Right lung (tissue), 10 donors: ENCODE measurements at places on chromosomes 12 and 14. TPM values are rescaled to one million over a fixed set of nuclear protein-coding genes. Genes with fewer than 3 reads are reported as not detected.

Gene KERA
- polyA plus RNA-seq: 0.17 TPM

Gene GDF3
- polyA plus RNA-seq: not detected

Gene KLRC4
- 0.36 TPM for polyA plus RNA-seq

DNA sequence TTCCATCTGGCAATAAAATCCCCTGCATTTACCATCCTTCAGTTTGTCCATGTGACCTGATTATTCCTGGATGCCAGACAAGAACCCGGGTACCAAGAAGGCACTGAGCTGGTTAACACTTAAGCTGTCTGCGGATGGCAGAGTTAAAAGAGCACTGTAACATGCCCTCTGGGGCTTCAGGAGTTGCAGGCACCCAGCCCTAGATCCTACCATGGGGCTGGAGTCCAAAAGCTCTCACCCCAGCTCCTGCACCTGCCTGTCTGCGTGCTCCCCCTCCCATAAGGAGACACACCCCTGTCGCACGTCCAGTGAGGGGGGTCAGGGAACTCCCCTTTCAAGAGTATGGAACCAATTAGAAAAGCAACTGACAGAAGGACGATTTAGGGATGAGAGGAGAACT, 14.6 kb upstream of the FBXO34 start:
- DNase-seq: no peak

DNA sequence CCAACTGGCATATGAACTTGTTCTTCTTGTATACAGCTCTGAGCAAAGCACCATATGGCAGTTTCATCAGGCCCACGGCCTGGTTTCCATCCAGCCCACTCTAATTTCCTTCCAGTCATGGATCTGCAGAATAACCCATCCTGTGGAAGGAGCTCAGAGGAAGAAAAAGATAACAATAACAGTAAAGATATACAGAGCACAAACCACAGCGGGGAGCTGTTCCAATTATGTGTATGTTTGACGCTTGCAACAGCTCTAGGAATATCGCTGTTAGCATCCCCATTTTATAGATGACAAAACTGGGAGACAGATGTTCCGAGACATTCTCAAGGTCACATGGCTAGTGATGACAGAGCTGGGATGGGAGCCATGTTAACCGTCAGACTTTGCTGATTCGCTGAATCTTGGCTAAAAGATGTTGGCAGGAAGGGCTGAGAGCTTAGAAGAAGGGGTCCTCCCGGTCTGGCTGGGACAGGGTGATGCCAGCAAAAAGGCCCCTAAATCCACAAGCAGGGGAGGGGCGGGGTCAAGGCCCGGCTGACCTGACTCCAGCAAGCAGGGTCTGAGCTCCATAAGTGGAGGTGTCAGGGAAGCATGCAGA, 34.4 kb upstream of the CIPC start:
- DNase-seq: no peak

GRCh38 chr12:25361511-25361910, 110.8 kb upstream of the KRAS start:
- no peak for DNase-seq

DNA sequence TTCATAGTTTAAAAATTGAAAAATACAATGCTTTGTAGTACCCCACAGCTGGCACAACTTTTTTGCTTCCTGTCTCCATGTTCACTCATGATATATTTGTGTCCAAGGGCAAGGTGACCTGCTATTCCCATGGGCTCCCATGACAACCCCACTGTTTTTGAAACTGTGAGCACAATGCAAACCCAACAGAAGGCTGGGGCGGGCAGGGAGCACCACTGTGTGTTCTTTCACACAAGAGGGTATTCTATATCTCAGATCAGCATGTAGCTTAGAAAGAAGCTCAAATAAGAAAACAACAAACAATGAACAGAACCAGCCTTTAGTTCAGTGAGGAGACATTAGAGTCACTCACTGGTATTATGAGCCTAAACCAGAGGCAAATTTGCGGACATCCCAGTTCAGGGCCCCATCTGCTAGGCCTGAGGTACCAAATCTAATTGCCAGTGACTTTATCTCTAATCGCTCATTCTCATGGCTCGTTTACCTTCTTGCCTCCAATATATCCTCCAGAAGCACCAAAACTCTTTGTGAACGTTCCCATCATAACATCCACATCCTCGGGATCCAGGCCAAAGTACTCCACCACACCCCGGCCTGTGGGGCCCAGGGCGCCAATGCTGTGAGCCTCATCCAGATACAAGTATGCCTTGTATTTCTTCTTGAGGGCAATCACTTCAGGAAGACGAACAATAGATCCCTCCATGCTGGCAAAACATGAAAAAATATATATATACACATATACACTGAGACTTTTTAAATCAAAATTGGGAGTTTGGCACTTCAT, 56.4 kb upstream of the ISM2 start:
- DNase-seq: no peak

DNA sequence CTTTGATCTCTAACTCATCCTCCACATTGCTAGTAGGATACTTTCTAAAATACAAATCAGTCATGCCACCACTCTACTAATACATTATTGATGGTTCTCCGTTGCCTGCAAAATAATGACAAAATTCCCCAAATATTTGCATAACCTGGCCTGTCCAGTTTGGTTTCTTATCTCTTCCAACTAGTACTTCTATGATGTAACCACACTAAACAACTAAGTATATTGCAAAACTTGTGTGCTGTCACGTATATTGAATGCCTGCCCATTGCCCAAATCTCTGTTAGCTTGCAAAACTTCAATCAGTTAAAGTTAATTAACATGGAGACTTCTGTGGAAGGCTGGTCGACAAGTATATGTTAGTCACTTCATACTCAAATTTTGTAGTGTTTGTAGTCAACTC, 6.5 kb downstream of the OR6C74 start:
- DNase-seq: no peak

DNA sequence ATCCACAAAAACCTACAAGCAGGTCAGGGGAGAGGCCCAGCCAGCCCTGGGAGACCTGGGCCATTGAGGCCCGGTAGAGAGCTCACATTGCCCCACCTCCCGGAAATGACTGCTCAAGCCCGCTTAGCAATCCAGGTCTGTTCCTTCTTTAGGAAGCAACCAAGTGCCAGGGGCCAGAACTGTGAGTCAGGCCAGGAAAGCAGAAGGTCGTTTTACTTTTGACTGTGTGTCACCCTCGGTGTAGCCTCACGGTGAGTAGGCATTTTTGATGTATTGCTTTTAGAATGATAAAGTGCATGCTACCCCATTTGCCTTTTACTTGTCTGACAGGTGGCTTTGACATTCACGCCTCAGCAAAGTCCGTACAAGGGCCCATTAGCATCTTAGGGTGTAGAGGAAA, 25.4 kb upstream of the PWP1 start:
- no peak for DNase-seq

DNA sequence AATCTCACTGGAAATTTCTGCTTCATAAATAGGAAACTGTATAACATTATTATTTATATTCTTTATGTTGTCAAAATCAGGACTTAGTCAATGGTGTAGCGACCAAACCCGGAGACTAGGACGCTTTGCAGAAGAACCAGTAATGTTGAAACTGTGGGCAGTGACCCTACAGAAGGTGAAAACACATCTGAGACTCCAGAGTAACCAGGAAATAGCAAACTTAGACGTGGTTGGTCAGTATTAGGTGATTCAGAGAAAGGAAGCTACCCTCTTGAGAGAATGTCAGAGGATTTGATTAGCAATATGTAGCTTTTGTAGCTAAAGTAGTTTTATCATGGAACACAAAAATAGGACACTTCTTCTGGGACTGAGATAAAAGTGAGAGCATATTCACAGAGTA, 381.9 kb downstream of the SLC16A7 start:
- no peak for DNase-seq

DNA sequence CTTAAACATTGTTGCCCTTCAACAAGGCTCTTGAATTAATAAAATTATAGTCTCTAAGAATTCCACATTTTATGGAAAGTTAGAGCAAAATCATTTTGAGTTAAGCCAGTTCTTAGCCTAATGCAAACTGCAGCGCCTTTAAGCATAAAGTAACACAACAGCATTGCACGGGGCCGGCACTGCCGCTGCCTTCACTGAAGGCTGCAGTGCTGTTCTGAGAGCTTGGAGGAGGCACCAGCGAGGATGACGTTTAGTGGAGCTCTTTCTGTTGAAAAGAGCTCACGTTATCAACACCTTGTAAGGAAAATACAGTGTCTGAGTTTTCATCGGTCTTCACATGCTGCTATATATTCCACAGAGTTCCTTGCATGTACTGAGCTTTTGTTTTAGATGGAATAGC, 38.3 kb upstream of the DYNC1H1 start:
- DNase-seq: no peak

DNA sequence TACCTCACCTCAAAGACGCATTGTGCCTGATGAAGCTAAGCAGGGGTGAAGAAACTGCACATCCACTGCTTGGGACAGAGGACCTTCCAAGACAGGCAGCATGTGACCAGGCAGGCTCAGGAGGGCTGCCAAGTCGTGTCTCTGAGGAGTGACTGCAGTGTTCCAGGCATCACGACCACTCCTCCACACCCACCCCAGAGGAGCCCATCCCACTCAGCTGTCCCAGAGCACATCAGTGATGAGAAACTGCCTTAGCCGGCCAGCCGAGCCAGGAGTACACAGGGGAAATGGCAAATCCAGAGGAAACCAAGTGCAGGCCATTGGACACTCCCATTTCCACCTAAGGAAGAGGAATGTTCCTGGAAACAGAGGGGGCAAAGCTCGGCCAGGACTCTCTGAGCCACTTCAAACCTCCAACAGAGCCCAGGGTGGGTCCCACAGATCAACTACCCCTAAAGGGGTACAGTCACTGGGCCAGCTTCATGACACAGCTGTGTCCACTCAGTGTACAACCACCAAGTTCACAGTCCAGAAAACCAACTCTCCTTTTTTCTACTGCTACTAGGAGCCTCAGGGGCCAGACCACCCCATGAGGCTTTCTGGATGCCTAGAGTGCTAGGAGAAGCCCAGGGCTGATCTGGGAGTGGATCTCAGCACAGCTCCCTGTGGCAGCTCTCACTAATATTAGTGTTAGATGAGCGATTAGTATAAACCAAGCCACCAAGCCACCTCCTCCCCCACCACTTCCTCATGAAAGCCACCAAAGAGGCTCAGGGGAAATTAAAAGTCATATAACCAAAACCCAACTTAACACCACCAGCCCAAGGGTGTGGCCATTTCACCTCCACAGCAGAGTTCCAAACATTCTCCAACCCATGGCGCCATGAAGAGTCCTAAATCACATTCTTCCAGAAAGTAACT, 15.4 kb downstream of the PXN start:
- no peak for DNase-seq

DNA sequence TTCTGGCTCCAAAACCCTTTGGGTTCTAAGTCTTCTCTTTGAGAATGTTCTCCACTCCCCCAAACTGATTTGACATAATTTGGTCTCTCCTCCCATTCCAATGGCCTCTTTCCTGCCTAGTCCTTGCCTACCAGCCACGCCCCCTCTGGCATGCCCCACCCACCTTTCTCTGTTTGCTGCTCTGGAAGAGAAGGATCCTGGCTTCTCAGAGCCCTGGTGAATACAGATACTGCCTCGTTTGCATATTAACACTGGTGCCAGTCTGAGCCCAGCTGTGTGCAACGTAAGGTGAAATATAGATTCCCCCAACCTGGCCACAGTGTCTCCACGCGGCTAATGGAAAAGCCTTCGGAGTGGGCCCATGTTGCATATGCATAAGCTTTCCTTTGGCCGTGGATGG, 79.7 kb downstream of the PAPOLA start:
- no peak for DNase-seq

GRCh38 chr14:92430686-92431085, 82.9 kb upstream of the RIN3 start:
- DNase-seq: no peak

DNA sequence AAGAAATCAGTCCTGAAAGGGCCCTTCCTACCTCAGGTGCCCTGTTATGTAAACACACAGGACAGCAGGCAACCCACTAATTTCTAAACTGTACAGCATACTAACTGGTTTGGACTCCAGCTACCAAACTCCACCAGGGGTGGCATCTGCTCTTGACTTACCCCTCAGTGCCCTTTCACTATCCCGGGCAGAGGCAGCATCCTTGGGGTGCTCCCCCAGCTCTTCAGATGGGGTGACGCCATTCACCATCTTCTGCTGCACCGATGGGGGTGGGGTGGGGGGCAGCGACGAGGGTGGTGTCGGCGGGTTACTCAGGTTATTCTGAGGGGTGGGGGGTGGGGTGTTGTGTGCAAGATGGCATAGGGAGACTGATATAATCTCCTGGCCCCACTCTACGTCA, 11.5 kb upstream of the PRKAG1 start:
- no peak for DNase-seq

- DNase-seq: no peak
These were observed 102.8 kb upstream of the BCAT1 start for GRCh38 chr12:25051656-25052195.

DNA sequence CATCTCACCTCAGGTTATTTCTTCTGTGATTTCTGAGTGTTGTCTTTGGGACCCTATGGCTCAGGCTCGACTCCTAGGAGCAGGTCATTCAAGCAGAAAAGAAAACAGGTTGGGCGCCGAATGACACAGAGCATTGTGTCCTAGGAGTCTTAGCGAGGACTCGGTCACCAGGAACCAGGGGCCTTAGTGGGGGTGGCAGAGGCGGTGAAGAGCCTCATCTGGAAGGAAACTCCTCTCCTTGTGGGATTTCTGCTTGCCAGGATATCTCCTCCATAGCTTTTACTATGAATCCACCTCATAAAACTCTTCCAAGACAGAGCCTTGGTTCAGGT, 630 bp downstream of the PLEKHH1 start:
- no peak for DNase-seq

DNA sequence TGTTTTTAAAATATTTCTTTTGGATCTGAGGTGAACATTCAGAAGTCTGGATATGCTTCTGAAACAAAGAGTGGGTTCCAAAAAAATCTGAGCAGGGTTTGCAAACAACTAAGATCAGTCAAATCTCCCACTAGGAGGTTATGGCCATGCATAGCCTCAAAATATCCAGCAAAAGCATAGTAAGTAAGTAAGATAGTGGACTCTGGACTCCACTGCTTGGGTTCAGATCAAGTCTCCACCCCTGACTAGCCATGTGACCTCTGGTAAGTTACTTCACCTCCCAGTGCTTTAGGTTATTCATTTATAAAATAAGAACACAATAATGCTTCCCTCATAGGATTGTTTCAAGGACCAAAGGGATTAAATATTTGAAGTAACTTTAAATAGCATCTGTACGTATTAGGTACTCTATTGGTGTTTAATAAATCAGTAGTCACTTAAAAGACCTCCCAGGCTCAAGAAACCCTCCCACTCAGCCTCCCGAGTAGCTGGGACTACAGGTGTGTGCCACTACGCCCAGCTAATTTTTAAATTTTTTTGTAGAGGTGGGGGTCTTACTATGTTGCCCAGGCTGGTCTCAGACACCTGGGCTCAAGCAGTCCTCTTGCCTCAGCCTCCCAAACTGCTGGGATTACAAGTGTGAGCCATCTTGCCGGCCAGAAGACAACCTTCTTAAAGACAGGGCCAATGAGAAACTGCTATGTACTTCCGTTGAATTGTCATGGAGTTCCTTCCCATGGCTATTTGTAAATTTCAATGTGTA, 95.7 kb upstream of the SOX5 start:
- no peak for DNase-seq

GRCh38 chr14:56854325-56854724, 44.0 kb upstream of the OTX2 start:
- no peak for DNase-seq

GRCh38 chr12:6092784-6093722, 31.4 kb downstream of the VWF start:
- DNase-seq: no peak

GRCh38 chr12:93886533-93887511, 209.6 kb downstream of the CRADD start:
- no peak for DNase-seq
